ENCODE measurements at places on chromosomes 4 and X.

GRCh38 chr4:4455210-4455865 is 68.4 kb downstream of the NSG1 start:
- DNase-seq, result peak; percentile 67

GRCh38 chr4:33063241-33063640 is 2343.1 kb downstream of the PCDH7 start:
- DNase-seq, result no peak

GRCh38 chrX:110108381-110108821 is 105.5 kb downstream of the TMEM164 start:
- no peak for DNase-seq

- DNase-seq, result no peak
These were observed 56.9 kb downstream of the PCGF3 start for GRCh38 chr4:762211-763190.

All from skin of body (tissue), 3 donors.